ENCODE measurements at places on chromosomes 4 and X. TPM values are rescaled to one million over a fixed set of nuclear protein-coding genes. Genes with fewer than 3 reads are reported as not detected.

AMBN gene
- not detected for total RNA-seq

GPC3 gene
- 13.8 TPM for total RNA-seq

PSAPL1 gene
- total RNA-seq = not detected

GRCh38 chr4:38400946-38401345 lies 263.1 kb upstream of the KLF3 start:
- no peak for DNase-seq

DNA sequence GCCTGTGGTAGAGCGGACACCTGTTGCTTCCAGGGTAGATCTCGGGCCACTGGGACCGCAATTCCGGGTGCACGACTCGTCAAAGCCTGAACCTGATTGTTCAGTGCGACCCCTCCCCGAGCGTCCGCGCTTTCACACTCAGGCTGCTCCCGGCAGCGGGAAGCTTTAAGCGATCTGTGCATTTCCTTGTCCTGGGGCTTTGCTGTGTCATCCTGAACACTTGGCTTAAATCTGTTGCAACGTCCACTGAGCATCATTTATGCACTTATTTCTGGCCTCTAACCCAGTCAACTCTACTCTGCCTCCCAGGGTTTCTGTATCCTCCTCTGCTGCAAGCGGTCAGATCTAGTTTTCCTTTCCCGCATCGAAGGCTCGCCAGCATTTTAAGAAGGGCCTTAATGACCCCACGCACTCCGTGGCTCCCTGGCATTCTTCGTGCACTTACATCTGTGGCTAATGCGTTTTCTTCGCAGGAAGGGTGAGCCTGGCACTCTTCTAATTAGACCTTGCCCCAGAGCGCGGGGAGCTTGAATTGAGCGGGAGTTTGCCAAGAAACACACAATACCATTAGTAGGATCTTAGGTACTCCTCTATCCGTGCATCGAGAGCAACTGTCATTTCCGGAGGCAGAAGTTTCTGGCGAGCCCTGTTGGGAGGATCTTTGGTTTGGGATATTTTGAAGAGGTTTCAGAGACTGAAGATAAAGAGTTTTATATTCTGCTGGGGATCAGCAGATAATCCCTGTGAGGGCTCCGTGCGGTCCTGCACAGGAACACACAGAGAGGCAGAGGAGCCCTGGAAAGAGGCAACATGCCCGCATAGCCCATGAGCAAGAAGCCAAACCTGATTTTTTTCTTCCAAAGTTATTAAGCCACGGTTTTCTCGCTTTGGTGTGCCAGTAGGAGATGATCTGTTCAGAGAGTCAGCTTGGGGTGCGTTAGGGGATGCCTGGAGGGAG lies 654 bp upstream of the DDIT4L start:
- DNase-seq = no peak

- no peak for DNase-seq
Measured at GRCh38 chr4:181956512-181956911, 286.7 kb upstream of the TENM3 start.

DNA sequence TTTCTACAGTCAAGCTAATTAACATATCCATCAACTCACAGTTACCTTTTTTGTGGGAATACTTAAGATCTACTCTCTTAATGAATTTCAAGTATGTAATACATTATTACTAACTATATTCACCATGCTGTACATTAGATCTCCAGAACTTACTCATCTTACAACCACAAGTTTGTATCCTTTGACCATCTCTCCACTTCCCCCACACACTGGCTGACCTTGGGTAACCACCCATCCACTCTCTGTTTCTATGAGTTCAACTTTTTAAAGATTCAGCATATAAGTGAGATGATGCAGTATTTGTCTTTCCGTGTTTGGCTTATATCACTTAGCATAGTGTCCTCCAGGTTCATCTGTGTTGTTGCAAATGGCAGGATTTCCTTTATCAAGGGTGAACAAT lies 30.5 kb upstream of the MAGED1 start:
- DNase-seq = no peak

- no peak for DNase-seq
Measured at GRCh38 chrX:110444996-110445395, 86.3 kb downstream of the RTL9 start.

DNA sequence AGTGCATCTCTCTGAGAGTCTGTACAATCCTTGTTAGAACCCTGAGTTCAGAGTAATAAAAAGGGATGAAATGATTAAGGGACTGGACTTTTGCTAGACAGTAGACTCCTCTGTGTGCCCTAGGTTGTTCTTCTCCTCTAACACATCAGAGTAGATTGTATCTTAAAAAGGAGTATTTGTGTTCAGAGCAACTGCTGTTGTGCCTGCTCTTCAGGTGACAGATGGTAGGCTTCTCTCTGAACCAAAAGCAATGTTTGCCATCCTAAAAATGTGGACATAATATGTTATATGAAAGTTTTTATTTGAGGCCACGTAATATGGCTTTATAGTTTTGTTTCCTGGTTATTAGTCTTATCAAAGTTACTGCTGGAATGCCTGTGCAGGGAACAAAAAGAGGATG lies 588.6 kb upstream of the FAT1 start:
- no peak for DNase-seq

All from cerebellum (tissue), 4 donors.